Activated CD8-positive, alpha-beta memory T cell treated with anti-CD3 and anti-CD28 coated beads for 1 hour (primary cell): ENCODE measurements at places on chromosomes 6 and 20.

DNA sequence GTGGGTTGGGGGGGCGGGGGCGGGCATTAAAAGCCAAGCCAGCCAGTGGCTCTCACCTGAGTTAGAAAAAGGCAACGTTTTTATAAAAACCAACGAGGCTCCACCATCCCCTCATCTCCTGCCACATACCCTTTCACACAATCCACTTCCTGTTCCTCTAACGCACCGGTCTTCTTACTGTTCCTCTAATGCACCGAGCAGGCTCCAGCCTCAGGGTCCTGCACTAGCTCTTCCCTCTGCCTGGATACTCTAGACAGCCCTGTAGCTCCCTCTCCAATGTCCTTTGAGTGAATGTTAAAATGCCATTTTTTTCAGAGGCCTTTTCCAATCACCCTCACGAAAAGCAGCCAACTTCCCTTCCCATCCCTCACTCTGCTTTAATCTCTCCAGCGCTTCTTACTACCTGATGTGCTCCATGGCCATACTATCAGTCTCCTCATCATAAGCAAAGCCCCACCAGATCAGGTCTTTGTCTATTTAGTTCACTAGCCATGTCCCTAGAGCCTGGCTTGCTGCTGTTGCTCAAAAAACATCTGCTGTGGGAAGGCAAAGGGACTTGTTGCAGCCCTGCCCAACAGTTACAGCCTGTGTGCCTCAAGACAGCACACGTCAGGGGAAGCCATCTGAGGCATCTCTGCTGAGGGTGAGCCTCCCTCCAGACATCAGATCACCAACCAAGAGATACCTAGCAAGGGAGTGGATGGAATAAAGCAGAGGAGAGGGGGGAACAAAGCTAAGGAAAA lies 3.9 kb downstream of the FKBP1A start:
- no peak for DNase-seq

DNA sequence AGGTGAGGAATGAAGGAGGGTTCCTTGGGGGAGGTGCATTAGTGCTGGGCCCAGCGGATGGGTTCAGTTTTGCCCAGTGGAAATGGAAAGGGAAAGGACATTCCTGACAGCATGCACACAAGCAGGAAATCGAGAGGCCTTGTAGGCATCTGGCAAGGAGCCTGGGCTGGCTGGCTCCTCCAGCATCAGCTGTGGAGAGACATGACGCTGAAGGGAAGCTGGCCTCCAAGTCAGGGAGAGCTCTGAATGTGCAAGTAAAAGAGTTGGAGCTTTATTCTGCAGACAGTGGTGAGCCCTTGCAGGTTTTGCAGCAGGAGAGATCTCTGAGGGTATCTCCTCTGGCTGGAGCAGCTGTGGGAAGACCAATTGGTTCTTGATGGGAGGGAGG lies 154.3 kb downstream of the MRPL14 start:
- DNase-seq = no peak

DNA sequence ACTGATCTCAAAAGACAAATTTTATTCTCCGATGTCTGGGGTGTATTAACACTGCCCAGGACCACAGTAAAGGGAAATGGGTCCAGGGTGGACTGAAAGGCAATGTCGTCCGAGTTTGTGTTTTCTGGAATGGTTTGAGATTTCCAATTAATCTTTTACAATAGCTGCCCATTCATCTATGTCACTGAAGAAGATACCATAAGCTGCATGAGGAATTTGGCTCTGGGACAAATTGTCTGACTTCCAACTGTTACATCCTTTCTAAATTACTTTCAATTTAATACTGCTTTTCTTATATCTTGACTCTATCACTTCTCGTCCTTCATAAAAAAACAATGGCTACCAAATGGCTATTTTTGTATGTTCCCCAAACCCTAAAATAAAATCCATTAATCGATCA lies 130.7 kb upstream of the KCNK16 start:
- DNase-seq = no peak

- no peak for DNase-seq
Observed at GRCh38 chr6:90146921-90147649, 149.6 kb downstream of the BACH2 start.

- DNase-seq = no peak
Observed at GRCh38 chr20:25493748-25494505, 86.5 kb downstream of the GINS1 start.

GRCh38 chr6:122799140-122799745 lies 10.2 kb downstream of the SMPDL3A start:
- no peak for DNase-seq

DNA sequence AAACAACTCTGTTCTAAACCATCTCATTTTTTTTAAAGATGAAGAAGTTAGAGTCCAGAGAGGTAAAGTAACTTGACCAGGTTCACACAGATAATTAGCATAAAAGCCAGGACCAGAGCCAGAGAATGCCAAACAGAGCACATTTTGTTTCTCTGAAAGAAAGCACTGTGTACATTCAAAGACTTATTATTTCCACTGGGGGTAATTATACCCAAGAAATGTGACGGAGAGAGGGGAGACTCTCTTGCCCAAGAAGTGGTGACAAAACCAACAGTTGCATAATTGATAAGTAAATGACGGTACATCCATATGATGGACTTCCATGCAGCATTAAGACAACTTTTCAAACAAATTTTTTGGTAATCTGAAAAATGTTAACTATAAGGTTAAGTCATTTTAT lies 111.6 kb downstream of the RTN4IP1 start:
- DNase-seq = no peak

DNA sequence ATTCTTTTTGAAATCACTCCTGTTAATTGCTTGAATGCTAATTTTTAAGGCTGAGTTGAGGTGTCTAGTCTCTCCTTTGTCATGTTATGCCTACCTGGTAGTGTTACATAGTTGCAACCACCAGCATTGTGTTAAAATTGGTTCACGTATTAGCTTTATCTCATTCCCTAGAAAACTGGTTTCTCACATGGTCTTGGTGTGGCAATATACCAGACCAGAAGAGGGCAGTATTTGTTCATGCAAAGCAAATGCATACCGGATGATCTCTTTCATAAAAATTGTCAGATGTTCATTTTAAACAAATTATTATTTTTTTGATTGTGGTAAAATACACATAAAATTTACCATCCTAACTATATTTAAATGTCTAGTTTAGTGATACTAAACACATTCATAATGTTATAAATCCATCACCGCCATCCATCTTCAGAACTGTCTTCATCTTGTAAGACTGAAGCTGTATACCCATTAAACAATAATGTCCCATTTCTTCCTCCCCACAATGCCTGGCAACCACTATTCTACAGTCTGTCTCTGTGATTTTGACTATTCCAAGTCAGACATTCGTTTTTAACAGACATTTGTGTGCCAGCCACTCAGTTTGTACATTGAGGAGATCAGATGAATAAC lies 92.8 kb downstream of the ATRN start:
- DNase-seq = no peak

- DNase-seq = no peak
Observed at GRCh38 chr6:49409951-49410542, 53.0 kb downstream of the MMUT start.

- no peak for DNase-seq
Observed at GRCh38 chr6:152596726-152597125, 40.4 kb downstream of the SYNE1 start.

DNA sequence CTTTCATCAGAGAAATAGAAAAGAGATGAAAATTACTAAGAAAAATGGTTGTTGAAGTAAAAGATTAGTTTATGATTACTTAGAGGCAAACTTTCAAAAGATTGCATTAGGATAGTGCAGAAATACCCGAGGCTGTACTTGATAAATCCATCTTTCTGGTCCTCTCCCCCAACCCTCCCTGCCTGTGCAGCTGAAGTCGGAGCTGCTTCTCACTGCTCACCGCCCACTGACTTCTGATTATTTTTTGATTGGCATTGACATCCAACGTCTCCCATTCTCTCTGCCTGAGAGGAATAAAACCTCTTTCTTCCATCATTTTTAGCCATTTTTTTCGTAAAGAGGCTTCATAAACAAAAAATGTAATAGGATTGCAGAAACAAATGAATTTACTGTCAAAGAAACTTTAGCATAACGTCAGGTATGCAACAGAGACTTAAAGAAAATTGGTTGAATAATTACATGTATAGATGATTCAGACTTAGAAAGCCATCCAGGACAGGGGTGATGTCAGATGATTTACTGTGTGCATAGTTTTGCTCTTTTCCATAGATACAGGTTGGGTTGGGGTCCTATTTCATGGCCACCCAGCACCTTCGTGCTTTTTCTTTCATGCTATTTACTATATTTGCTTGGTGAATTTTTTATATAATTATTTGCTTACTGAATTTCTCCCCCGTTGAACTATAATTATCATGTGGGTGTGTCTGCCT lies 53.6 kb upstream of the EDN3 start:
- no peak for DNase-seq

DNA sequence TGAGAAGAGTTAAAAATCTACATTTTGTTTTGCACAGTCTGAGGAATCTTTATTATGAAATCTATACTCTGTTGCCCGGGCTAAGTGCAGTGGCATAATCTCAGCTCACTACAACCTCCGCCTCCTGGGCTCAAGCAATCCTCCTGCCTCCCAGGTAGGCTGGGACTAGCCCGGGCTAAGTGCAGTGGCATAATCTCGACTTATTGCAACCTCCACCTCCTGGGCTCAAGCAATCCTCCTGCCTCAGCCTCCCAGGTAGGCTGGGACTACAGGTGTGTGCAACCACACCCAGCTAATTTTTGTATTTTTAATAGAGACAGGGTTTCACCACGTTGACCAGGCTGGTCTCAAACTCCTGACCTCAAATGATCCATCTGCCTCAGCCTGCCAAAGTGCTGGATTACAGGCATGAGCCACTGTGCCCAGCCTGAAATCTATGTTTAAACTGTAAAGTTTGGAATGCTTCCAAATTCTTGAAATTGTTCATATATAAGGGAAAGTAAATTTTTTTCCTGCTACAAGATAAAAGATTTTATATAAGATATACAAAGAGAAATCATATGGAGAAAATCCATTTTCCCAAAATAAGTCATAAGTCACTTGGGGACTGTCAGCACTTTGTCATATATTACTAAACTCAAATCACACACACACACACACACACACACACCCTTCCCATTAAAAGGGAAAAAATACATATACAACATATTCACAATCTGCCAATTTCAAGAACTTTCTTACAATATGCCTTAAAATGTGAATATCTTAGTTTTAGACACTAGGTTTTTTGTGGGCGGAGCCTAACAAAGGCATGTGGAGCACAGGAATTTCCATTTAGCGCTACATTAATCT lies 19.4 kb downstream of the PTPRK start:
- no peak for DNase-seq

- no peak for DNase-seq
Observed at GRCh38 chr6:159913862-159914564, 23.2 kb downstream of the MAS1 start.

DNA sequence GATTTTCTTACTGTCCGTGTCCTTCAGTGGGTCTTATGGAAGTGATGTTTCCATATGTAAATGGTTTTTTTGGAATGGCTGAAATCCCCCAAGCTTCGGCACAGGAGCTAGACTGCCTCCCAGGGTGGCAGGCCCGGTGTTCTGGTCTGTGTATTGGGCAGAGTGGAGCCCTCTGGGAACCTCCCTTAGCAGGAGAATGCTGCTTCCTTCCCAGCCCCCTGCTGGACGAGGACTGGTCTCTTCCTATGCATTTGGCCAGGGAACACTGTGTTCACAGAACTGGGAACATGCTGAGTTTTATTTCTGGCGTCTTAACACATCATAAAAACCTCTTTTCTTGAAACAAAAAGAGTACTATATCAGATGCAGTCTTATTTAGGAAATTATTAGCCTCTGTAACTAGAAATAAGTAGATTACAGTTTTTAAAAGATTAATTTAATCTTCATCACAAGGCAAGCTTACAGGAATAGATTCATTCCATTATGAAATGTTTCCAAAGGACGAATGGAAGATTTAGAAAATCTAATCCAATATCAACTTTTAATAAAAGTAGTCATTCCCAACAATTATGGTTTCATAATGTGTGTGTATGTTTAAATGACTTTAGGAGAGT lies 56.6 kb downstream of the SYTL3 start:
- no peak for DNase-seq

GRCh38 chr20:35796571-35796970 lies 24.8 kb downstream of the PHF20 start:
- DNase-seq = no peak

DNA sequence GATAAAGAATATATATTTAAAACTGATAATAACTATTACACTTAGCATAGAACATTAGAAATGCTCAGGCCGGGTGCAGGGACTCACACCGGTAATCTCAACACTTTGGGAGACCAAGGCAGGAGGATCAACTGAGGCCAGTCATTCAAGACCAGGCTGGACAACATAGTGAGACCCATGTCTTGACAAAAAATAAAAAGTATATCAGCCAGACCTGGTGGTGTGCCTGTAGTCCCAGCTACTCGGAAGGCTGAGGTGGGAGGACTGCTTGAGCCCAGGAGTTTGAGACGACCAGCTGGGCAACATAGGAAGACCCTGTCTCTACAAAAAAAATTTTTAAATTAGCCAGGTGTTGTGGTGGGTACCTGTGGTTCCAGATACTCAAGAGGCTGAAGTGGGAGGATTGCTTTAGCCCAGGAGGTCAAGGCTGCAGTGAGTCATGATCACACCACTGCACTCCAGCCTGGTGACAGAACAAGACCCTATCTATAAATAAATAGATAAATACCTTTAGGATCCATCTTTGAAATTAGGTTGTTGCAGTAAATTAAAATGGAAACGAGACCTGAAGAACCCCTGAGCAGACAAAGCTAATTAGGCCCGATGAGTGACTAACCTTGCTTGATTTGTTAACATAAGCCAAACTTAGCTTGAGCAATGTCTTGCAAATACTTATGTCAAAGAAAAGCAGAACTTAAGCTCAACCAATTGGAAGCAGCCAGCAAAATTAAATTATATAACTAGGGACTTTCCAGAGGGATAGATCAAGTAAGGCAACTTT lies 75.8 kb upstream of the E2F3 start:
- no peak for DNase-seq

DNA sequence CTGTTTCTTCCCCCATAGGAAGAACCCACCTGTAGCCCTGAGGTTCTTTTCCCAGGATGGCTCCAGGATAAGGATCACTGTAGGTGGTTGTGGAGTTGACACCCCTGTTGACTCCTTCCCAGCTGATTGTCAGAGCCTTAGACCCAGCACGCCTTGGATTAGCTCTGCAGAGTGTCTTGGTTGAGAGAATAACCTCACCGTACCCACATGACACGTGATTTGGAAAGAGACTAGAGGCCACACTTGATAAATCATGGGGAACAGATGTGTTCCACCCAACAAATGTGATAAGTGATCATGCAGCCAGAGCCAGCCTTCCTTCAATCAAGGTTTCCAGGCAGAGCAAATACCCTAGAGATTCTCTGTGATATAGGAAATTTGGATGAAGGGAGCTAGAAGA lies 12.2 kb downstream of the BTN3A1 start:
- no peak for DNase-seq

DNA sequence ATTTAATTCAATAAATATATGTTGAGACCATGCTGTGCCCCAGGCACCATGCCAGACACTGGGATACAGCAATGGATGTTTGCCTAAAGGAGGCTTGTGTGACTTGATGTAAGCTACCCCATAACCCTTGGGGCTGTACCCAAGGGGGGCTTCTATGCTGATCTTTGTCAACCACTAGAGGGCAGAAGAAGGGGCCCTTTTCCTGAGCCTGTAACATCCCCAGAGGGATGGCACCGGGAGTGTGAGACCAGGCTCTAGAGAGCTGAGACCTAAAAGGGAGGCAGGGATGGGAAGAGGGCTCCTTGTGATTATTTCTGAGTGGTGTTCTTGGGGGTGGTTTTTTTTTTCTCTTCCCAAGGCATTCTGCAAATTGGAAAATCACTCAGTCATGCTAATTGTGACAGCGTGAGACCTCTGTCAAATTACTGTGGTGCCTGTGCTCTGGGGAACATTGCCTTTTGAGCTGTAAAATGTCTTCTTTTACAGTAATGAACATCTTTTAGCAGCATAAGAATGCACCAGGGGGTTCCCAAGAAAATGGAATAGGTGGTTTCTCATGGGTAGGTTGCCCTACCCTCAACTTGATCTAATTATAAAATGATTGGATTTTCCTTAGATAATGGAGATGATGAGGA lies 138.7 kb upstream of the SLC24A3 start:
- no peak for DNase-seq
